ENCODE measurements at places on chromosomes 4 and X.

DNA sequence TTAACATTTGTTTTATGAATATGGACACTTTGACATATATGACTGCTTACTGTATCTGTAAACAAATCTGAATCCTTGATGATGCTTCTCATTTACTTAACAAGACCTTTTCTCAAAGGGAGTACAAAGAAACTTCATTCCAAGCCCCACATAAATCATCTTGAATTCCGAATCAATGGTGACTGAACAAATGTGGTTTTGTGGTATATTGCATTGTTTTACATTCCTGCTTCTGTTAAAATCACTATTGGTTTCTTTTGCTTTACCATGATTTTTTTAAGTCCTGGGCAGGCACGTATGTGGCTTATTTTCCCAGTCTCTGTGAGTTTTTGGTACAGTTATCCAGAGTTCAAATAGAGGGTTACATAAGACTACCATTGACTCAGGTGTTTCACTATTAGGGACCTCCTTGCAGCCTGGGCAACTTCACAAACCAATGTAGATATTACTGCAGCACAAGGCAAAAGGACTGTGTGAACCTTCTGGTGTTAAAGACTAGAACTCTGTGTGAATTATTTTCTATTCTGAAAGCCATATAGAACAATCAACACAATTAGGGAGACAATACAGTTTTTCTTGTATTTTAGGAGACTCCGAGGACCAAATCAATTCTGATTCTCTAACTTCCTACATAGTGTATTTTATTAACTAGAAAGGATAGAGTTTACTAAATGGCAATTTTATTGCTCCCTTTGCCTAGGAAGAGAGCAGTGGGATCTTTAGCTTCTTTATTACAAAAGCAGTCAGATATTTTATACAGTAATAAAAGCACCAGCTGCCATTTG lies 196.4 kb downstream of the GALNTL6 start:
- DNase-seq: peak; percentile 51

DNA sequence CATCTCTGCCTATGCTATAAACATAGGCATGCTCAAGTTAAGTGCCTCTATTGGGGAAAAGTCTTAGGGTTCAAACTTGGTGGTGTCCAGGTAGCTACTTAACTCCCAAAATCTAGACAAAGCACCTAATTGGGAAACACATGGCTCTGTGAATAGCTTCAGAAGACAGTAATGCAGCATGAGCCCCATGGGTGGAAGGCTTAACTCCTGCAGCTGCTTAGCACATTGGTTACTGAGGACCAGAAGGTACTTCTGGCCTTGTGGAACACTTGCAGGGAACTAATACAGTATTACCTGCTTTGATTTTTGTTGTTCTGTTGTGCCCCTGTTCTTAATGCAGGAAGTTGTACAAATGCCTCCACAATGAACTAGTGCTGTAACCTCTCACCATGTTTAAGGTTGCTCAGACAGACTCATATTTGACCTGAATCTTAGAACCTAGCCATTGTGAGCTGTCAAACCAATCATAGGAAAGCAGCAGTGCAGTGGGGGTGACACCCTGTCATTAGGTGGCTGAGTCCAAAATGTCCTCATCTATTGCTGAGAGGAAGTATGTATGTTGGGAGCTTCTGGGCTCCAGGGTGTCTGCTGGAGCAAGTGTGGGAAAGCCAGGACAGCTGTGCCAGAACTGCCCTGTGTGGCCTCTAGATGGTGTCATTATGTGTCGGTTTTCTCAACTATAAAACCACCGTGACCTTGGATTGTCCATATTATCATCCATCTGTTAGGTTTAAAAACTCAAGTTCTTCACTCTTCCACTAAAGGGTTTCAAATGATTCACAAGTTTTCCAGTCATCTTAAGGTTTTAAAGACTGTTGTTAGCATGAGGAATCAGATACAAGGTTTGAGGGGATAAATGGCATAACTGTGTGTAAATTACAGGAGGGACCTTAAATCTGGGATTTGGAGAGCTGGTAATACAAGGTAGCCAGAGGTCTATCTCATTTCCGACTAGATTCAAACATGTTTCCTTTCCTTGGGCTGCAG lies 69.9 kb upstream of the WDR1 start:
- no peak for DNase-seq

DNA sequence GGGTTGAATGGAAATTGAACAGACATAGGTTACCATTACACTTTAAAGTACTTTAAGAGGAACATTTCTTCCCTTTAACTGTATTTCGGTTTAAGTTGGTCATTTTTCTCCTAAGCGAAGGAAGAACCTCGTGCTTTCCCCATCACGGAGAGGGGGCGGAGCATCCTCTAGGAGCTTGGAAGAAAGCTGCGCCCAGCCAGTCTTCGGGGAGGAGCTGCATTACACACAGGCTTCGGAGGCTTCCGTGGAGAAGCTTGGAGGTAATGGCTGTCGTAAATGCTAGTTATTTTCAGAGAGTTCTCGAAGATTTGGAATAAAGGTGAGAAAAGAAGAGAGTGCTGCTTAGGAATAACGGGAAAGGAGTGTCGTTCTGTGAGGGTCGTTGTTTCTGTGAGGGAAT lies at the start of gene PWWP3B:
TSS of gene PWWP3B (plus strand) at position 199 of the 400 bp plus-strand sequence. CDS start 37,128 bp downstream, outside the sequence.
- DNase-seq: peak; percentile 51

- DNase-seq: peak; percentile 18
Observed at GRCh38 chrX:12685541-12685940, 105.7 kb upstream of the PRPS2 start.

- no peak for DNase-seq
Observed at GRCh38 chr4:34771632-34772031, 1472.7 kb downstream of the ARAP2 start.

DNA sequence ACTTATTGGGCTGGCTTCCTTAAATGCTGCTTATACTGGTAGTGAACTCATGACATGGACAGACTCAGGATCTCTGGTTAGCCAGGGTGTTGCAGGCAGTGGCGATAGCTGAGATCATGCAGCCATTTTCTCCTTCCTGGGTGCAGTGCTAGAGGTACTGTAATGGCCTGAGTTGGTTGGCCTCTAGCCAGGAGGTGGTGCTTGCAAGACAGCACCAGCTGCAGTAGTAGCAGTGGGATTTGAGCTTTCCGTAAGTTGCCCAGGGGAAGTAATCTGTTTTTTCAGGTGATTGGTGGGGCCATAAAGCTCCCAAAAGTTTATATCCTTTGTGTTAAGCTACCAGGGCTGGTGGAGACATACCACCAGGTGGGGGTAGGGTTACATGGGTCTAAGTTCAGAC lies 45.1 kb upstream of the AADAT start:
- no peak for DNase-seq

DNA sequence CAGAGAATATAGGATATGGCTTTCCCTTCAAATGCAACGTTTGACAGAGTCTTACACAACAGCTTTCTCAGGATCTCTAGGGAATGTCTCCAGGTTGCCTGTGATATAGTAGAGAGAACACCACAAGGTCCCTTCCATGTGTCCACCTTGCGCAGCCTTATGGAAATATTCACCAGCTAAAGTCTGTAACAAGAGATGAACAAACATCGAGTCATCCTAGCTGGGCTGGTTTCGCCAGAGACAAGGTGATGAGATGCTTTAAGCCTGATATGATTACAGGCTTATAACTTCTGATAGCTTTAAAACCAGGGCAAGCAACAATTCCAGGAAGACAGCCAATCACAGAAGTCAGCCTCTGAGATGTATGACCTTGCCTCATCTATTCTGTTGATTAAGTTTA lies 83.8 kb downstream of the SEL1L3 start:
- DNase-seq: no peak

- no peak for DNase-seq
Observed at GRCh38 chr4:186249785-186250754, 15.9 kb upstream of the F11 start.
